Foreskin keratinocyte (primary cell): ENCODE measurements at places on chromosomes 5 and 9.

GRCh38 chr5:133749331-133749985 lies 137.1 kb upstream of the FSTL4 start:
- peak; percentile 6 for DNase-seq

DNA sequence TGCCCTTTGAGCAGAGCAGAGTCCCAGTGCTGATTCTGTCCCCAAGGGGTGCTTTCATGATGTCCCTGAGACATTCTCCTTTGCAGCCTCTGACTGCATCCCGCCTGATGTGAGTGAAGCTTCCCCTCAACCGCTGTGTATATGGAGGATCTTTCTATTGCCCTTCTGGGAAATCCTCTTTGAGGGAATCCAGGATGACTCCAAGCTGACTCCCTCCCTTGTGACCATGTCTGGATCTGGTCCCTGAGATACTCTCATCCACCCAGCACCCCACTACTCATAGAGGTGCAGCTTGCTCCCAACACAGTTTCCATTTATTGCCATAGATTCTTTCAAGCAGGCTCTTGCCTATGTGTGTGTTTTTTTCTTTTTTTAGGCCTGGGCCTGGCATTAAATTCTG lies 216.5 kb downstream of the SEC61B start:
- DNase-seq: no peak

DNA sequence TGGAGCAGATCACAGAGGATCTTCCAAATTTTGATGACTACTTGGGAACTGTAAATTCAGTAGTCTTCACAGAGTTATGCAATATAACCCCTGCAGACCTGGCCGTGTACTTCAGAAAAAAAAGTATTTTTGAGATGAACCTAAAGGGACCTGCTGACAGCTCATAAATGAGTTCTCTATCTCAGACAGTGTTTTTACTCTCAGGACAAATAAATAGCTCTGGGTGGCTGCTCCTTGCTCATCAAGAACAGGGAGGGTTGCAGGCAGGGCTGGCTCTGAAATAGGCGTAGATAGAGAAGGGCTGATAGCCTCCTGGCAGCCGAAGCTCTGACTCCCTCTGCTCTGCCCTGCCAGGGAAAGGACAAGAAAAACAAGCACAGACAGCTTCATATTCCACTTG lies 64.8 kb downstream of the PLAC8L1 start:
- DNase-seq: peak; percentile 37

DNA sequence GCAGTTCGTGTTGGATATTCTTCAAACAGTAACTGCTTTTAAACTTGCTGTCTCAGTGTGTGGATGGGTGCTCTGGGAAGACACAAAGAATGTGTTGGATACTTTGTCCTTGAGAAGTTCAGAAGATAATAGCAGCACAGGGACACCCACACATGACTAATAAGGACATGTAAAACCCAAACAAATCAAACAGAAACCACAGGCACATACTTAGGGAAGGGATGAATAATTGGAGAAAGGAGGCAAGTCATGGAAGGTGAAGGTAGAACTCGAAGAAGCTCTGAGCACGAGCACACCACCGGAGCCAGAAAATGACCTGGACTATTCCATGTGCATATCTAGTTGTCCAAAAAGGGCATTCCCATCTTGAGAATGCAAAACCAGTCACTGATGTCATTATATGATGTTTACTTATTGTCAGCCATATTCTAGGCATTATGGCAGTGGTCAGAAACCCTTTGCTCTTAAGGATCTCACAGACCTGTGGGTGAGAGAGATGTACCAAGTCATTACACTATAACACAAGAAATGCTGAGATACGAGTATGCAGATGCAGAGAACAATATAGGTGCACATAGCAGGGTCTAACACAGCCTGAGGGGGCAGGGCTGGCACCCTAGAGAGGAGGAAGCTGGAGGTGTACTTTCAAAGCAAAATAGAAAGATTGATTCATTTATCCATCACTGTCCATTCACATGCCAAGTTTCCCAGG lies 152.9 kb downstream of the PIK3R1 start:
- no peak for DNase-seq

DNA sequence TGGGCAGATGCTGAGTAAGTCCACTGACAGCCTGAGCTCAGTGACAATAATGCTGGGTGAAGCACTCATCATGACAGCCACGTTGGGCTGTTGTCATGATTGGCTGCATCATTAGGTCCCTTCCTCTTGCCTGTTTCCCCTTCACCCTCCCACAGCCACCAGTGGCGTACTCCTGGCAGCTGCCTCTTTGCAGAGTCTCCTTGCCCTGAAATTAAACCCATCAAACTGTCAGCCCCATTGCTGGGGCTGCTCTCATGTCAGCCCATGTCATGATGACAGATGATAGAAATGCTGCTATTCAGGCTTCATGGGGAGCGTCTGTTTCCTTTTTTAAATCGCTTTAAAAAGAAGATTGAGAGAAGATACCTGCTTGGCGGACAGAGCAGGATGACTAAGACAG lies 327.4 kb downstream of the AGTPBP1 start:
- DNase-seq: no peak

DNA sequence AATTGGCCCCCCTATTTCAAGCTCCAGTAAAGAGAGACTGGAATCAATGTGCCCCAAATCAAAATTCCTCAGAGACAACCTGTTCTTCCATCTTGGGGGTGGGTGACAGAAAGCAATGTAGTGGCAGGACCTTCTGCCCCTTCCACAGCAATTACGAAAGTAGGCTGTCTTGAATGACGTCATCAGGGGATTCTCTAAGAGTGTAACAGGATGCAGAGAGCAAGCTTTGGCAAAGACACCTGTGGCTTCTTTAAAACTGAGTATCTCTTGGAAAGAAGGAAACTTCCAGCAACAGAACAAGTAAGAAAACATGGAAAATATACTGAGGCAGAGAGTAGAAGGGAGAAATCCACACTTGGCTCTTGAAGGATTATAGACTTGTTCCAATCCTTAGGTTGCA lies 247.6 kb upstream of the PDE4D start:
- no peak for DNase-seq

DNA sequence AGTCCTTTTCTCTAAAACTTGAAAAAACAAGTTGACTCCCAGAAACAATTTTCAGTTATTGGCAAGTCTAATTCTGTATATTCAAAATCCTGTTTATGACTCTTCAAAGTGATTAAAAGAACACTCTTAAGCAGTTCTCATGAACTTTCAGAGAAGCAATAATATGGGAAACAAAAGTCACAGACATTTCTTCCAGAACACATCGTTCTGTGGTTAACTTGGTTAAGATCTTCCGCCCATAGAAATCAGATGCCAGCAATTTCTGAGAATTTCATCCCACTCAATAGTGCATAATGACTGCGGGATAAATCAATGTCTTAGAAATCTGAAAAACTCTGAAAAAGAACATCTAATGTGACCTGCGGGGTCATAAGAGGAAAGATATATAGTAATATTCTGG lies 300.5 kb downstream of the COX7C start:
- no peak for DNase-seq

DNA sequence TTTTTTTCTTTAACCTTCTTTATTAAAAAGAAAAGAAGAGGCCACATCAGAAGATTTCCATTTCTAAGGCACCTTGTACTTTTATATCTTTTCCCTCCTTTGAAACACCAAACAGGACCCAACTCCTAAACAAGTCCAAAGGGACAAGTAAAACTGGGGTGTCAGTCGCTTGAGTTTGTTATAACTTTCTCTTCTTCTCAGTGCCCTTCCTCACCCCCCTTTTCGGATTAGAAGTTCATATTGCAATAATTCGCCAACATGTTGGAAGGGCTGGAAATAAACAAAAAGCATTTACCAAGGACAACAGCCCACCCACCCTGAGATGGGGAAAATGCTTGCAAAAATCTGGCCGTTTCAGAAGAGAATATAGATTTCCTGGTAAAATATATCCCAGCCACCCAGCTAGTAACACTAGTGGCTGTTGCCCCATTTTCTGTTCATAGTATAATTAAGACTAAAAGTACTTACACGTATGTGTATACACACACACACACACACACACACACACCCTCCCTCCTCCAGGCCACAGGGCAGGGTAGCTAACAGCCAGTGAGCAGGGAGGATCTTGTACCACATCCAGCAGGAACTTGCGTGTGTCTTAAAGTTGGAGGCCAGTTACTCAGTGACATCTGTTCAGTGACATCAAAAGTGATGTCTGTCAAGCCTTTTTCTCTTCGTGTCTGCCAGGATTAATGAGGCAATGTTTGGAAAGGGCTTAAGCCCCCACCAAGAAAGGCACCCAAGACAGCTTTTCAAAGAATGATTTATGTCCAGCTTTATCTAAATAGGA lies 149.1 kb upstream of the KLF4 start:
- peak; percentile 15 for DNase-seq
